A172 (cell line): ENCODE measurements at places on chromosomes 13 and 19.

DNA sequence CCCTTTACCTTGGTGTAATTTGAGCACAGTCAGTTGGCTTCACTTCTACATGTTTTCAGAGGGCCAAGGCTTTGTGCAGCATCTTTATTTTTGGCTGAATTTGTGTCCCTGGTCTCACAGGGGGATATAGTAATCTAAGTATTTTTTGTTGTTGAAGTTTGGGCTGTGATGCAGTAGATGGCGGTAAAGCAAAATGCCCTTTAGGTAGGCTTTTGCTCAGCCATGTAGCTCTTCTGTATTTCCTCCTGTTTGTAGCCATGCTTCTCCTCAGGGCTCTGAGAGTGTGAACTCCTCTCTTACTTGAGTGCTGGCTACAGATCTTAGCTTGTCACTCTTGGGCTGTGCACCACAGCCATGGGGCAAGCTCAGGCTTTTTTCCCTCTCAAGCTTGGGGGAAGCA lies 328.6 kb downstream of the SLITRK5 start:
- peak; percentile 59 for DNase-seq

GRCh38 chr19:7925171-7925851 lies 624 bp downstream of the CTXN1 start:
- DNase-seq: peak; percentile 76

- DNase-seq: no peak
Measured at GRCh38 chr19:3516675-3517207, 10.6 kb downstream of the FZR1 start.

DNA sequence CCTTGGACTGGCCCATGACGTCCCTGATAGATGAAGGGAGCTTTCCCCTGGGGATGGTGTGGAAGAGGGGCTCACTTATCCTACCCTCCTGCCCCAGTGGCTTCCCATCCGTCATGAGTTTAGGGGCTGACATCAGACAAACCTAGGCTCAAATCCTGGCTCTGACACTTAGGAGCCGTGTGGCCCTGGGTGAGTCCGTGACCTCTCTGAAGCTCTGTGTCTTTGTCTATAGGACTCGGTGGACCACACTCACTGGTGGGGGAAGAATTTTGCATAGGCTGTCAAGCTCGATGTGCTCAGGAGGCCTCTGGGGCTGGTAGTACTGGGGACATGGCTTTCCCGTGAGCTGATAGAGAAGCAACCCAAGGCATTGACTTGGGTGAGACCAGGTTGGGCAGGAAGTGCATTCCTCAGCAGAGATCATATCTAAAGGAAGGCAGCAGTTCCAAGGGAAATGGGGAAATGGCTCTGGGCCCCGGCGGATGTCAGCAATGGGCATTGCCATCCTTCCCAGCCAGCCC lies 17.4 kb upstream of the AP1M2 start:
- peak; percentile 48 for DNase-seq

GRCh38 chr19:29079356-29080032 lies 133.5 kb downstream of the UQCRFS1 start:
- no peak for DNase-seq

DNA sequence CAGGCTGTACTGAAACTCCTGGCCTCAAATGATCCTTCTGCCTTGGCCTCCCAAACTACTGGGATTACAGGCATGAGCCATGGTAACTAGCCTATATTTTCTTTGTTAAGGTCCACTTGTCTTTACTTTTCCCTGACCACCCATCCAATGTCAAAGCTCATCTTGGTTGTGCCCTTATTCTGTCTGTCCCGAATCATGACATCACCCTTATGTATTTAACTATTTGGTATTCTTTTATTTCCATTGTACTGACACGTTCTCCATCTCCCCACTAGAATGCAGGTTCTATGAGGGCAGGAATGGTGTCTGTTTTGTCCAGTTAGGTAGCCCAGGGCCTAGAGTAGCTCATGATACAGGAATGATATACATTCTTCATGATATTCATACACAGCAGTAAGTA lies 104.8 kb downstream of the ZNF536 start:
- DNase-seq: no peak

GRCh38 chr19:17079710-17080439 lies 4.3 kb downstream of the MYO9B start:
- peak; percentile 98 for DNase-seq

DNA sequence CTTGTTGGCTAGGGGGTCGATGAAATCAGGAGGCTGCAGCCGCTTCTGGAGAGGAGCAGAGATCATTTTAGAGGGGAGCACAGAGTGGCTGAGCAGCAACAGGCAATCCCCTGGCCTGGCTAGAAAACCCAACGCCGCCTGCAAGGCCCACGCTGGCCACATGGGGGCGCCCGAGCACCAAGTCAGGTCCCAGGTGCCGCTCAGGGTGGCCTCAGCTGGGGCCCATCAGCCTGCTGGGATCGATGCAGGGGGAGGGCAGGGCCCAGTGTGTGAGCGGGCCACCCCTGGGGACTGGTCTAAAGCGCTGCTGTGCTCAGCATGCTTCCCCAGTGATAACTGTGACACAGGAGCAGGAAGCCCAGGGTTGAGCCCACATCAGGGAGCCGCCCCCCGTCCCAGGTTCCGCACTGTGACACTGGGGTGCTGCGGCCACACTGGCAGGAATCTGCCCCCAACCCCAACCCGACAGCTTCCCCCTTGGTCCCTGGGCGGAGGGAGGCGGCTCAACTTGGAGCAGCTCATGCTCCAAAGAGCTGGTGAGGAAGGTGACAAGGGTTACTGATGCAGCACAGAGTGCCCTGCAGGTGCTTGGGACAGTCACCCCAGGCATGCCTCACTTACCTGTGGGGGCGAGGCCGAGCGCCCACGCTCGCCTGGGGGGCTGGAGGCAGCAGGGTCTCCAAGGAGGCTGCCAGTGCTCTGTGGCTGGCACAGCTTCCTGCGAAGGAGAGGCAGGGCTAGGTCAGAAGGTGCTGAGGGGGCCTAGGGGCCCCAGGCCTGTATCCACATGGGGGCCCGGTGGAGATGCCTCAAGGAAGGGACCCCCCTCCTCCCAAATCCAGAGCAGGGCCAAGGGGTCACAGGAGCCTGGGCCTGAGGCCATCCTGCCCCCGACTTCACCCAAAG lies 13.3 kb upstream of the ISYNA1 start:
- peak; percentile 70 for DNase-seq

- DNase-seq: no peak
Measured at GRCh38 chr13:40355126-40355724, 311.2 kb downstream of the FOXO1 start.

DNA sequence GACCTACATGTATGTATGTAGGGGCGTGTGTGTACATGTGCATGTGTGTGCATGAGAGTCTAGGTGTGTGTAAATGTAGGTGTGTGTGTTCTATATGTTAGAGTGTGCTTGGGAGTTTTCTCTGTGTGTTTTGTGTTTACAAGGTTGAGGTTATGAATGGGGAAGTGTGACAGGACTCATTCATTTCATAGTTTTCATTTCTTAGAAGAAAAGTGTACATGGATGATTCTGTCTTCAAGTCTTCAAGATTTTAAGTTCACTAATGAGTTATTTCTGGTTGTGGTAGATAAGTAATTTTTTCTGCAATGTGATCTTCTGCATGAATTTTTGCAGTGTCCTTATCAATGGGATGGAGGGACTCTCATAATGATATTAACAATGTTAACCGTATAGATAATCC lies 118.2 kb upstream of the SLC10A2 start:
- no peak for DNase-seq

DNA sequence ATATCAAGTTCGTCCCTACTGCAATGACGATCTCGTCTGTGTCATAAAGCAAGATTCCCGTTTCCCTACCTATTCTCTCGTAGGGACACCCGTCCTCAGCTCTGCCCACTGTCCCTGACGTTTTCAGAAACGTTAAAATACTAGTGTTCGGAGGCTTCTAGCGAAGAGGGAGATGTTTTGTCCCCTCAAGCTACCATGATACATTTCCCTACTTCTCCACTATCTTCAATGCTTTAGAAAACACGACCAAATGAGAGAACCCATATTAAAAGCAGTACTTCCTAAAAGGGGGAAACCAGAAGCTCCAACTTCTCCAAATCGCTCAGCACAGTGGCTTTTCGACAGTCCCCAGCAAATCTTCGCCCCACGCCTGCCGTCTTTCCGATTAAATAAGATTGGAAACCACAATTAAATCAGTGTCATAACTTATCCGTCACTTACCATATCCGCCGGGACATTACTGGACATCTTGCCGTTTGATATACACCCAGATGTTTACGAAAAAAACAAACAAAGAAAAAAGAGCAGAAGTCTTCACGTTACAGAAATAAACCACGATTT lies 1.3 kb downstream of the UBL3 start:
- no peak for DNase-seq

GRCh38 chr13:36915106-36915505 lies 4.9 kb downstream of the SMAD9 start:
- no peak for DNase-seq

GRCh38 chr13:99320693-99321481 lies 13.7 kb upstream of the GPR183 start:
- DNase-seq: peak; percentile 65

- DNase-seq: no peak
Measured at GRCh38 chr19:50792272-50793250, 2.3 kb downstream of the ACP4 start.
